Amygdala (tissue), 56 donors: ENCODE measurements at places on chromosomes 3 and 15.

DNA sequence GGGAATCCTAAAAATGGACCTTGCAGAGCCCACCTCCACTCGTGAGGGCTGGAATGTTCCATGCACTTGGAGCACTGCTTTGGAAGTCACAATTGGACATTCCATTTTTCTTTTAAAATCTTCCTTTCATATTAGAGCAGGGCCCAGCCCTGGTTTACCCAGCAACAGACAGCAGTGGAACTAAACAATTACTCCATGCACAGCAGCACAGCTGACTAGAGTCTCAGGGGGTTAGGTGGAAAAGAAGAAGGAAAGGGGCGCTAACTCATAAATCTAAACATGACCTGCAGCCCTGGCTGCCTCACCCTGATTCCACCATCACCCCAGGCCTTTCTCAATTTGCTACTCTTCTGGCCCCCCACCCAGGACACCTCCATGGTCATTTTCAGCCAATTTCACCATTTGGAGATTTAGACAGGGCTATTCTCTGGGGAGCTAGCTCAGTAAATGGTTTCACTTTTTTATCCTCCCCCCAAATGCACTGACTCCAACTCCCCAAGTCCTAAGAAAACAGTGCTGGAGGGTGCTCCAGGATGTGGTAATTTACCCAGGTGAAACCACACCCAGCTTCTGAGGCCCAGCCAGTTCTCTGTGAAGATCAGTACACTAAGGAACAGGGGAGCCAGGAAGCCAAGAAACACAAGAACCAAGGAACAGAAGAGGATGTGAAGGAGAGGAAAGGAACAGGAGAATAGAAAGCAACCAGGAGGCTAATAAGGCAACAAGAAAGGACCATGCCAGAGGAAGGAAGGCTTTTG lies 1.6 kb upstream of the LRRC31 start:
- no peak for DNase-seq

GRCh38 chr15:91289324-91289723 lies 189.3 kb downstream of the SV2B start:
- no peak for DNase-seq

- no peak for DNase-seq
Measured at GRCh38 chr3:99111235-99111634, 209.7 kb upstream of the DCBLD2 start.

DNA sequence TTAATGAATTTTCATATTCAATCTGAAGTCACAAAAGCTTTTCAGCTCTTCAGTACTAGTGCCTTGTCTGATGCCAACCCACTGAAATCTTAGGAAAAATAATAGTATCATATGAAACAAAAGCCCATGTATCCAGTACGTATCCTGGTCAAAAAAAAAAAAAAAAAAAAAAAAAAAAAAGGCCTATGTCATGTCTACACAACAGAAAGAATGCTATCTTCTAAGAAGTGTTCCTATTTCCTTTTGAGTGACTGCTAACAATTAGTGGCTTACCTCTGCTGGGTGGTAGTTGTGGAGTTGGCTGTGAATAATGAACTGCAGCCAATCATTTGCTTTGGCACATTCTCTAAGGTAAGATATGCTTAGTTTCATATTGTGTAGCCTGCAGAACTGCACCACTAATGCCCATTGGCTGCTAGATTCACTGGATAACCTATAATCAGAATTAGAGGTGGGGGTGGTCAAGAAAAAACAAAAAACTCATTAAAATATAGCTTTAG lies 59.6 kb downstream of the EIF3J start:
- no peak for DNase-seq

GRCh38 chr15:42202653-42203052 lies 5.5 kb downstream of the VPS39 start:
- DNase-seq = no peak
